WTC11 (cell line): ENCODE measurements at places on chromosomes 16 and 17.
A peak's percentile ranks its signal among the peaks of the same experiment; 100 is the strongest.

DNA sequence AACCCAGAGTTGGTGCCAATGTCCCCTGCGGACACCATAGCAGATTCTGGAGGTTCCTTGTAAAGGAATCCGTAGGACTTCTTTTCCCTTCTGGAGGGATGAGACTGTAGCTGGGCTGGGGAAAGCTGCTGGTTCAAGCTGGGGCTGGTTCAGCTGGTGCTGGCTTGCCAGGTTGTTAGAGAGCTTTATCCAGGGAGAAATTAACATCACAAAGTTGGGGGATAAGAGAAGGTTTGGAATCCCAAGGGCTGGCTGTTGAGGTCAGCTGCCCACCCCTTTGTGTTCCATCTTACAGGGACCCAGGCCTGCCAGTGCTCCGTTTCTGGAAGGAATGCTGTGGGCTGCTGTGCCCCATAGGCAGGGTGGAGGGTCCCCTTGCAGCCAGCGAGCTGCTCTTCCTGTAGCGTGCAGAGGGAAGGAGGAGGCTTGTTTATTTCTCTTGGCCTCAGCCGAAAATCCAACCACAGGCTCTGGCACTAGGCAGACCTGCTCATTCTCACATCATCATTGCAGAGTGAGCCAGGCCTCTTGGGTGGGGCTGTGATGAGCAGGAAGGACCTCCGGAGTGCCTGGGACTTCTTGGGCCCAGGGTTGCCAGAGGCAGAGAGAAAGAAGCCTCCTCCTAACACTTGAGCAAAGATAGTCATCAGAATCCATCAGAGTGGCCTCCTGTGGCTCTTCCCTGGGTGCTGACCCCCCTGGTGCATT lies 251.1 kb downstream of the SEC14L1 start:
- DNase-seq = peak; percentile 51

DNA sequence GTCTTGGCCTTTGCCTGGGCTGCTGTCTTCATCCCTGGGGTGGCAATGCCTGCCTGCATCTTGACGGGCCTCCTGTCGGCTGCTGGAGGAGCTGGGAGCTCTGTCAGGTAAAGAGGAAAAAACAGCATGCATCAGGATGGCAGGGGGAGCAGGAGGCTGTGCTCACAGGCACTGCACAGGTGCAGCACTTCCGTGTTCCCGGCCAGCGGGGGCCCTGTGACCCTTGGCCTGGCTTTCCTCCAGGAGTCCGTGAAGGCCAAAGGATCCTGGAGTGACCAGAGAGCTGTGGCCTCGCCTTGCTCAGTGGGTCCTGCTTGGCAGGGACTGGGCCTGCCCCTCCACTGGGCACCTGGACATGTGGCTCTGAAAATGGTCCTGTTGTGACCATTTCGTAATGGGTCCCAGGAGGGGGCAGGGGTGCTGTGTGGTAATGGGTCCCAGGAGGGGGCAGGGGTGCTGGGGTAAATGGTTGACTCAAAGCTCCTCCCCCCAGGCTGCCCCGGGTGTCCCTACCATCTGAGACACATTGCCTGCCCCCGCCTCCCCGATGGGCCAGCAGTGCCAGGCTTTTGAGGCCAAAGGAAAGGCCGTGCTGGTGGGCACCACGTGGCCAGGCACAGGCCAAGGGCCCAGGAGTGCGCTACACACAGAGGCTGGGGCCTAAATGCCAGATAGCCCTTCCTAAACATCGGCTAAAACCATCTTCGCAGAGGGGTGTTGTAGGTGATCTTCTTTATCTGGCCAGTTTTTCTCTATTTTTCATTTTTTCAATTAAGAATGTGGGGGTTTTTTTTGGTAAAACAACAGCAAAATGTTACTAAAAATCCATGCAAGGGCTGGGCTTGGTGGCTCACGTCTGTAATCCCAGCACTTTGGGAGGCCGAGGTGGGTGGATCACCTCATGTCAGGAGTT lies 4.0 kb upstream of the FASN start:
- DNase-seq = no peak

- DNase-seq = no peak
Observed at GRCh38 chr16:83171396-83171795, 544.6 kb downstream of the CDH13 start.

DNA sequence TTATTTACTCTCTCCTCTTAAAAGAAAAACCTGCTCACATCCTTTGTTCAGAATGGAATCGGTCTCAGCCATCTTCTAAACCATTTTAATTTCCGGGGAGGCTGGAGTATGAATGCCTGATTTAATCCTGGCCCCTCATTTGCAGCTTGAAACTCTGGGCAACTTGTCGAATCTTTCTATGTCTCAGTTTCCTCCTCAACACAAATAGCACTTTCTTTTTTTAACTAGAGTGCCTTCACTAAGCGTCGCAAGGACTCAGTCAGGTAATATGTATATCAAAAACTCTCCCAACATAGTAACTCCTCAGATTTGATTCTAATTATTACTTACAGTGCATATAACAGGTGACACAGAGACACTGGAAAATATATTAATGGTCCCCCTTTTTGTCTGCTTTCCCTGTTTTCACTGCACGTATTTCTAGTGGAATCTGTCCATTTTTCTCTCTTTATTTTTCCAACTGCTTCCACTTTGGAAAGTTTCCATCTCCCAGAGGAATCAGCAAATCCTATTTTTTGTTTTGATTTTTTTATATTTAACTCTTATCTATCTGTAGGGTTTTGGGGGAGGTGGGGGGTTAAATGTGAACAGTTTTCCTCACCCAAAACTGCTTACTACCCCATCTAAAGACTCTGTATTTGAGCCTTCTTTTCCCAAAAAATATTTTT lies 18.6 kb downstream of the SNN start:
- DNase-seq = no peak

GRCh38 chr17:45405250-45406086 lies 27.2 kb downstream of the ARHGAP27 start:
- peak; percentile 100 for DNase-seq
